Muscle of back (tissue), 13 donors: ENCODE measurements at places on chromosomes 5 and 9. TPM values are rescaled to one million over a fixed set of nuclear protein-coding genes. Genes with fewer than 3 reads are reported as not detected.

The PCDHGA6 gene
- polyA plus RNA-seq, result 3.2 TPM

The ROR2 gene
- 3.5 TPM for polyA plus RNA-seq

- DNase-seq, result no peak
Observed at GRCh38 chr5:155128786-155129512, 115.4 kb downstream of the KIF4B start.

DNA sequence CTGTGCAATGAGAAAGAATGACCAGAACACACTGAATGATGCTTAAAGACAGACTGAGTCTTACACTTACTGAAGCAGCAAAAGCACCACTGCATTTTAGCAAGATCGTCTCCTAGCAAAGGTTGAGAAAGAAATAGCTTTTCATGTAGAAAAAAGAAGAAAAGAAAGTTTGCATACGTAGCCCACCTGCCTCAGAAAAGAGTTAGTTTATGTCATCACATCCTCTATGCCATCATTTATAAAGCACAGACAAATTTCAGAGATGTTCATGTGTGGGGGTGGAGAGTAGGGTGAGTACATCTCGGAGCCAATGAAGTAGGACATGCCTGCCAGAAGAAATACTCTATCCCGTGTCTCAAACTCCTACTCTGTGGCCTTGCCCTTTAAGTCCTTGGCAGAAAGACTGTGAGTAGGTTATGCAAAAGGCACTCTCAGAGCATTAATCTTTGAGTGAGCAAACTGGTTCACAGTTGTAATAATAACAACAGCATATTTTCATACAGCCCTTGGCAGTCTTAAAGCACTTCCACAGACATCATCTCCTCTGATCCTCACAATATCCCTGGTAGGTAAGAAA, 22.4 kb downstream of the NRG2 start:
- DNase-seq, result no peak

DNA sequence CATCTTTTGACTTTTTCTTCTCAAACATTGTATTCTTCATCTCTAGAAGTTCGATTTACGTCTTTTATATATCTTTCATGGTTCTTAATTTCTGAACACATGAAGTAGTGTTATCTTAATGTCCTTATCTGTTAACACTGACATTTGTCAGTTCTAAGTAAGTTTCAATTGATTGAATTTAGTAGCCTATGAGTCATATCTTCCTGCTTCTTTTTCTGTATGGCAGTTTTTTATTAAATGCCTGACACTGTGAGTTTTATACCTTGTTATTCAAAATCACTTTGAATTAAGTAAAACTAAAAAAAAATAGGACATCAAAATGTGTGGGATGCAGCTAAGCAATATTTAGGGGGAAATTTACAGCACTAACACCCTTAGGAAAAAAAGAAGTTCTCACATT, 707.0 kb upstream of the ACO1 start:
- no peak for DNase-seq

DNA sequence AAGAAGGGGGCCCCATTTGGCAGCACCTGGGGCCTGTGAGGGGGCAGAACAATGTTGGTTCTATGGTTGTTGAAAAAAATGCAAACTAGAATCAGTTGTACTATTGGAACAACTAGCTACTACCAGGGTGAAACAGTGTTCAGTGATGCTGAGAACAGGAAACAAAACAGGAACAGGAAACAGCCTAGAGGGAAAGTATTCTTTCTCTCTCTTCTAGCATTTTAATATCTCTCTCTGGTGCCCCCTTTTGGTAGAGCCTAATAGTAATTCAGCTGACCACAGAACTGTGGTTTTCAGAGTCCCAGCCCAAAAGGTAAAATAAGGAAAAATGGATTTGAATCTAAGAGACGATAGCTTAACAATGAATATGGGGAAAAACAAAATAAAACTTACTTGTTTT, 138.0 kb upstream of the KCNN2 start:
- DNase-seq, result no peak

- DNase-seq, result no peak
Observed at GRCh38 chr5:97124335-97124734, 18.1 kb downstream of the LIX1 start.

DNA sequence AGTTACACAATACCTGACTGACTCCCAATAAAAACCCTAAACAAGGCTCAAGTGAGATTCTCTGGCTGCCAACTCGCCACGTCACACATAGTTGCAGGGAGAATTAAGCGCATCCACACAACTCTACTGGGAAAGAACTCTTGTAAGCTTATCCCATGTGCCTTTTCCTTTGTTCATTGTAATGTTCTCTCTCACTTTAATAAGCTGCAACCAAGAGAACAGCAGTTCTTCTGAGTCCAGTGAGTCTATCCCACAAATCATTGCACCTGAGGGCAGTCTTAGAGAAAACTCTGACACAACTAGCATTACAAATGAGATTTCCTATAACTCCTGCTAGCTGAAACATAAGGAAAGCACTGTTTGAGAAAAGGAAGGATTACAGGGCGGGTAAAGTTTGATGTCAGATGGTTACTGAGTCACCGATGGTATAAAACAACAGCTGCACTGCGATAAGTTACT, 27.4 kb downstream of the CENPK start:
- DNase-seq, result no peak
